H9 (cell line): ENCODE measurements at places on chromosomes 4 and X. TPM values are rescaled to one million over a fixed set of nuclear protein-coding genes. Genes with fewer than 3 reads are reported as not detected.

The CXXC4 gene
- total RNA-seq: 4.2 TPM in 2 replicates

The SATL1 gene
- total RNA-seq: 0.18 and 0.31 TPM in 2 replicates

The SYTL4 gene
- 0.13 TPM in 1 of 2 replicates, not detected in the other for total RNA-seq

The RNF113A gene
- total RNA-seq: 11.4 and 13.7 TPM in 2 replicates

The ERAS gene
- 0.18 TPM in 1 of 2 replicates, not detected in the other for total RNA-seq

The NR3C2 gene
- total RNA-seq: 0.86 and 1.4 TPM in 2 replicates

The GPC4 gene
- total RNA-seq: 416 and 418 TPM in 2 replicates

The PAGE2 gene
- total RNA-seq: not detected in 2 replicates

The SEPTIN11 gene
- total RNA-seq: 72.6 and 77.3 TPM in 2 replicates

The CXorf58 gene
- total RNA-seq: not detected in 2 replicates

The GUCY1A1 gene
- not detected in 2 replicates for total RNA-seq
